ENCODE measurements at places on chromosomes 5 and 9.
A peak's percentile ranks its signal among the peaks of the same experiment; 100 is the strongest.

DNA sequence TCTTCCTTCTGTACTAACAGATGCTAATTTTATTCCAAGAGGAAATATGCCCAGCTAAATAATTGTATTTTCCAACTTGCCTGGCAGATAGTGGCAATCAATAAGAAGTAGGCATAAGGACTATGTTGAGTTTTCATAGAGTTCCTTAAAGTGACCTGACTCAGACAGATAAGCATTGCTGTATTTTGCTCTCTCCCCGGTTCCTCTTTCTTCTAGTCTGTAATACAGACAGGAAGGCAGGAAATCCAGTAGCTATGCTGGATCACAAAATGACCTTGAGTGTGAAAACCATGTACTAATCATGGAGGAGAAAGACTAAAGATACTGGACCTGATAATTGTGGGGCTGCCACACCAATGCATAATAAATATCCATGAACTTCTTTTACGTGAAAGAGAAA lies 701.7 kb downstream of the CETN3 start:
- no peak for DNase-seq

DNA sequence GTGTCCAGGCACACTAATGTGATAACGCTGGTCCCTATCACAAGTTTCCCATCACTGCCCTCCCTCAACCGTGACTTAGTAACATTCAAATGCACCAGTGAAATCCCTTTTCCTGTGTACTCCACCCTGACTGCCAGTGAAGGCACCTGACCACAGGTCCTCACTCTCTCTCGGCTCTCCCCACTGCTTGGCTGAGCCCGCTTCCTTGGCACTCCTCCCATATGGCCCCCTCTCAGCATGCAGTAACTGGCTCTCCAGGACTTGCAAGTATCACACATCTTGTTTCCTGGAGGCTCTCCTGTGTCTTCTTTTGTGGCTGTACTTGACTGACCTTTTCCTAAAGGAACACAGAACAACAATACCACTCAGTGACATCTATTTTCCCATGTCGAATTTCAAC lies 292.0 kb upstream of the ZNF608 start:
- DNase-seq = no peak

DNA sequence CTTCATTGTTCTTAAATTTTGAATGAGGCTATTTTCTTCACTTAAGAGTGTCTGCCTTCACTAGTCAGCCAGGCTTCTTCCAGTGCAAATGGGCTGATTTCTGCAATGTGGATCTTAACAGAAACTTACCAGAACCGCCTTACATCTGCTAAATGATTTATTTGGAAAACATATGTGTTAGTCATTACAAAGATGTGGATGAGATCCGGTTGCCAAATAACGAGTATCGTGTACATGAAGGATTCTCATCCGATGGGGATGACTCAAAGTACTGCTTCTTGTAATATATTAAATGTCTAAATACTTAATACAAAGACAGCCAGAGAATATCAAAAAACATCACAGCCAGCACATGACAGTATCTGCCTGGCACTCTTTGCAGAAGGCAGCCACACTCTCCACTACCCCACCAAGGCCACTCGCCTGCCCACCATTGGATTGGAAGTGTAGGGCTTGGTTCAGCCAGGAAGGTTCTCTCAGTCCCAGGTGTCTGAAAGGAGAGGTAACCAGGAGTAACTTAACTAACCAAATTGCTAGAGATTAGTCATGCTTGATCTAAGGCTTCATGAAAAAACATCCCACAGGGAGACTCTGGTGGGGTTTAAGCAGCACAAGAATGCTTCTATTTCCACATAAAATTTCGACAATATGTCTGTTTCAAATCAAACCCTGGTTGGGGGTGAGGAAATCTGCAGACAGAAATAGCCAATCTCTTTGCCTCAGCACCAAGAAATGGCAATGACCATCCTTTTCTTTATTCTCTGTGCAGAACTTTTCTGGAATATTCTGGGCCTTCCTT lies 174.8 kb downstream of the GADD45G start:
- no peak for DNase-seq

GRCh38 chr5:75335952-75336614 lies 937 bp upstream of the HMGCR start:
- DNase-seq = peak; percentile 11

- peak; percentile 3 for DNase-seq
These were observed 26.0 kb downstream of the TPD52L3 start for GRCh38 chr9:6354072-6354686.

GRCh38 chr5:124452412-124452811 lies 294.0 kb downstream of the ZNF608 start:
- DNase-seq = no peak

GRCh38 chr5:1514027-1514818 lies 9.5 kb downstream of the LPCAT1 start:
- DNase-seq = no peak

GRCh38 chr9:91033797-91034196 lies 232.2 kb downstream of the SYK start:
- peak; percentile 67 for DNase-seq

DNA sequence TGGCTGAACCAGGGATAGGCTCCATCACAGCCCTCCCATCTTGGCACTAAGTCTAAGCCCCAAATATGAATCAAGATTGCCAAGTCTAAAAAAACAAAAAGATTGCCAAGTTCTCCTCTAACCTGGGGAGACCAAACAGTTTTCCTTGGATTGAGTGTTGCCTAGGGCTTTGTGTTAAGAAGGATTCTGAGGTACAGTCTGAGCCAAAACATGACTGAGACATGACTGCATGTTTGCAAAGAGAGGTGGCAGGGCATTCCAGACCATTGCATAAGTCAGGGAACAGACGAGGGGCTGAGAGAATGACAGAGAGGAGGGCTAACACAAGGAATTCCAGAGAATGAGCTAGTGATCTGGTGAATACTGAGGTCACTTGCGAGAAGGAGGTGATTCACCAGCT lies 11.4 kb downstream of the LAMC3 start:
- no peak for DNase-seq

DNA sequence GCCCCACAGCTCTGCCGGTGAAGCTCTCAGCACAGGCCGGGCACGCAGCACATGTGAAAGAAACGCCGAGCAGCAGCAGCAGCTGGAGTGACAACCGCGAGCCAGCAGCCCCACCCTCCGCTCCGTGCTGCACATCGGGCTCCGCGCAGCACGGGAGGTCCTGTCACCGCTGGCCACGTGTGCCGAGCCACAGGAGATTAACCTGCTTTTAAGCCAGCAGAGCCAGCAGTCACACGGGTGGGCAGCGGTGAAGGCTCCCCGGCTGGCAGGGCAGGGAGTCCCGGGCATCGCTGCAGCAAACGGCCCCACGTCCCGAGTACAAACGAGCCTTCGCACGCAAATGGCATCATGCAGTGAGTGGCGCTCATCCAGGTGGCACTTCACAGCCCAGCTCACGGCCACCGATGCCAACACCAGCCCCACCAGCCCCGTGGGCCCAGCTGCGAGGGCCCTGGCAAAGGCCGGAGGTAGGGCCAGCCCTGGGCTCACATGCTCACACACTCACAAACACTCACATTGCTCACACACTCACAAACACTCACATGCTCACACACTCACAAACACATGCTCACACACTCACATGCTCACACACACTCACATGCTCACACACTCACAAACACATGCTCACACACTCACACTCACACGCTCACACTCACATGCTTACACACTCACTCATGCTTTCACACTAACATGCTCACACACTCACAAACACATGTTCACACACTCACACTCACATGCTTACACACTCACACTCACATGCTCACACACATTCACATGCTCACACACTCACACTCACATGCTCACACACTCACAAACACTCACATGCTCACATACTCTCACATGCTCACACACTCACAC lies 11.1 kb downstream of the CCDC187 start:
- no peak for DNase-seq
